ENCODE measurements at places on chromosomes 7 and 10.

DNA sequence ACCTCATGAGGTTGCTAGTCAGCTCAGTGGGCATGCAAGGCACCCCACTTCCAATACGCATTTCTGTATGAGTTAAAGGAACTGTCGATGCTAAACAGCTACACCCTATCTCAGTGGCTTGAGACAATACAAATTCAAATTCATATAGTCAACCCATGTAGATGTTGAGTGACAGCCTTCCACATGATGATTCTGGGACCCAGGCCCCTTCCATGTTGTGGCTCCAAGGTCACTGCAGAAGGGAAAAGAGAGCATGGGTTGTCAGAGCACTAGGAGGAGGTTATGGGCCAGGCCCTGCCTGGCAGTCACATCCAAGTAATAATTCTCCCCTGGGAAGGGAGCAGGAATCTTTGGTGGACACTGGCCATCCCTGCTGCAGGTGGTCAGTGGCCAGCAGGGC lies 28.2 kb downstream of the C10orf105 start:
- no peak for DNase-seq

DNA sequence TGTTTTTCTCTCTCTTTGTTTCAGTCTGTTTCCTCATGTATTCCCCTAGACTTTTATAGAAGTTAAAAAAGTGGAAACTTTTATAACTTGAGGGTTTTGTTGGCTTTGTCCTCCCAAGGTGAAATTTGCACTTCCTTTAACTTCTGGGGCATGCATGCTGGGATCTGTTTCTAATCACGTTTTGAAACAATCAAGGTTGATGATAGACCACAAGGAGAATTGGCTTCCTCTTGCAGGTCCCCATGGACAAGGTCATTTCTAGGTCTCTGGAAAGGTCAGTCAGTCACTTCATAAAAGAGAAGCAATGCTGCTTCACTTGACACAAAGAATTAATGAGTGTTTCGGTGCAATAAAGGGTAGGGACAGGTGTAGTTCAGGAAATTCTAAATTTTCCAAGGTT lies 811.8 kb upstream of the CELF2 start:
- DNase-seq: no peak

DNA sequence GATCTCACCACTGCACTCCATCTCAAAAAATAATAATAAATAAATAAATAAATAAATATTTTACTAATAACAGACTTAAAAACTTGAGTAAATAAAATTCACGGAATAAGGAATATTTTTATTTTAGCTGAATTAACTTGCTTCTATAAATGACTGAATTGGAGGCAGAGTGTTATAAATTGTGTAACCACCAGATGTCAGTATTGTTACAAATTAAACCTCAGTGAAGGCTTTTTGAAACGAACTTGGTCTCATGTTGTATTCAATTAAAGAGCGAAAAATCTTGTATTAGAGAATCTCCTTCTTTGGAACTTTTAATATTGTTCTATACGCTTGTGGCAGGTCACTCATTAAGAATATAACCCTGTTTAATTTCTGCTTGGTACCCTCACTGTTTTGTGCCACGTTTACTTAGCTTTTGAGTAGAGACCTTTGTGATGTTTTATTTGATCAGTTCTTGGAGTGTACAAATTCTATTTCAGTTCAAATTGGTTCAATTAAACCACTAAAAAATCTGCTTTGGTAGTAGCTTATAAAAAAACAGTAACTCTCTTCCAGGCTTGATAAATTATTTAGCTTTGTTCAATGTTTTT lies 45.6 kb upstream of the SCIN start:
- no peak for DNase-seq

DNA sequence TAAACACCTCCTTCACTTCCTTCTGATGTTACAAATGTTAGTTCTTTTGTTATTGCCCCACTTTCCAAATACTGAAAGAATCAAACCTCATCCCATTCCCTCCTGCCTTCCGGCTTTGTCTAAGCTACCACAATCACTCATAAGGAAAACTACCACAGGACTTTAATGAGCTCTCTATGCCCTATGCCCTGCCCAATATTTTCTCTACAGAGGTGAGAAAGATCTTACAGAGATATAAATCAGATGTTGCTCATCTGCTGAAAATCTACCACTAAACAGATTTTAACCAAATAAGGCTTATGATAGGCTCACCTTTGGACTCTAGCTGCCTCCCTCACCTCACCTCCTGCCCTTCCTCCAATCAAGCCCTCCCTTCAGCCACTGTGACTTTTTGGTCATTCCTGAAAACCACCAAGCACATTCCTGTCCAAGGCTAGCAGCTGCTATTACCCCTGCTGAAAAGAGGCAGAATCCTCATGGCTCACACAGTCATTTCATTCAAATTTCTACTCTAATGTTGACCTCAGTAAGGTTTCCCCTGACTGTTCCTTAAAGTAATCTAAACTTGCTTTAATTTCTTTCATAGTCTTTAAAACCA lies 7.7 kb downstream of the ZNF33B start:
- DNase-seq: no peak

GRCh38 chr7:7769710-7770627 lies 51.6 kb upstream of the RPA3 start:
- DNase-seq: no peak

Data from activated CD4-positive, alpha-beta memory T cell treated with anti-CD3 and anti-CD28 coated beads for 36 hours (primary cell).